Body of pancreas (tissue), 4 donors: ENCODE measurements at places on chromosomes 16 and 17.

DNA sequence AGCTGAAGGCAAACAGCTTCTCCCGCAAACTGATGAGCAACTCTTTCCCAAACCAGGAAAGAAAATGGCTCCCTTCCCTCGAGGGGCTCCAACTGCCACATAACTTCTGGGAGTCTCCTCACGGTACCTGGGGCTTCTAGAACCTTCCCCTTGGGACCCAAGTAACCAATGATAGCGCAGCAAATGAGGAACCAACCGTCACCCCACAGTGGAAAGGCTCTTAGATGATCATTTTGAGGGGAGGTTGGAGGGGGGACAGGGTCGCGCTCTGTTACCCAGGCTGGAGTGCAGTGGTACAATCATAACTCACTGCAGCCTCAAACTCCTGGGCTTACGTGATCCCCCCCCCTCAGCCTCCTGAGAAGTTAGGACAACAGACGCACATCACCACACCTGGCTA, at the start of gene DNAH17:
TSS of gene DNAH17 (minus strand) at position 101 of the 400 bp plus-strand sequence. CDS start 2,339 bp downstream, outside the sequence.
- no peak within 1 kb of the TSS for H3K27ac ChIP-seq
- H3K36me3 ChIP-seq: no peaks in the 10 kb centered on the region
- H3K4me1 ChIP-seq: no peaks in the 10 kb centered on the region
- no peak within 1 kb of the TSS for H3K4me3 ChIP-seq
- no peak for DNase-seq
- H3K27me3 ChIP-seq: no peaks in the 10 kb centered on the region

GRCh38 chr16:49488740-49489525, 115.3 kb downstream of the C16orf78 start:
- no peak overlapping the region for H3K27ac ChIP-seq
- H3K4me1 ChIP-seq: peaks cover 11% of the 10 kb centered on the region
- H3K4me3 ChIP-seq: no peak overlapping the region
- no peaks in the 10 kb centered on the region for H3K27me3 ChIP-seq

- no peak for DNase-seq
- no peak overlapping the region for H3K4me3 ChIP-seq
- no peaks in the 10 kb centered on the region for H3K27me3 ChIP-seq
- no peak overlapping the region for H3K27ac ChIP-seq
- H3K4me1 ChIP-seq: no peaks in the 10 kb centered on the region
These were observed 9.6 kb downstream of the ACE start for GRCh38 chr17:63486317-63487013.

DNA sequence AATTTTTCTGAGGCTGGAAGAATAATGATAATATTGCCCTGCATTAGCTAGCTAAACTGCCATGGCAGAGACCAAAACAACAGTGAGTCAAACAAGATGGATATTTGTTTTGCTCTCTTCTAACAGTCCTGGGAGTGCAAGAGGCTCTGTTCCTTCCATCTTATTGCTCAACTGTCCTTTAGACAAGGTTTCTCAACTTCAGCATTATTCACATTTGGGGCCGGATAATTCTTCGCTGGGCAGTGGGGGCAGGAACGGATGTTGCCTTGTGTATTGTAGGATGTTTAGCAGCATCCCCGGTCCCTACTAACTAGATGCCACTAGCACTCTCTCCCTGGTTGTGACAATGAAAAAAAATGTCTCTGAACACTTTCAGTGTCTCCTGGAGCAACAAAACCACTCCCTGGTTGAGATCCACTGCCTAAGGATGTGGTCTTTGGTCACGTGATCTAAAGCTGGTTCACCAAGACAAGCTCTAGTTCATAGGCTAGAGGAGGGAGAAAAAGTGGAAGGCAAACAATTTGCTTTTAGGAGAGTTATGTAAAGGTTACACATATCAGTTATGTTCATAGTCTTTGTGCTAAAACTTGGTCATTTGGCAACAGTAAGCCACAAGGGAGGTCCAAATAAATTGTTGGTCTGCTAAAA, 144.4 kb downstream of the PCTP start:
- no peak overlapping the region for H3K4me3 ChIP-seq
- no peaks in the 10 kb centered on the region for H3K36me3 ChIP-seq
- H3K27me3 ChIP-seq: no peaks in the 10 kb centered on the region
- no peaks in the 10 kb centered on the region for H3K4me1 ChIP-seq
- DNase-seq: no peak

- H3K27me3 ChIP-seq: no peaks in the 10 kb centered on the region
- H3K4me3 ChIP-seq: no peak overlapping the region
- no peaks in the 10 kb centered on the region for H3K4me1 ChIP-seq
- no peaks in the 10 kb centered on the region for H3K36me3 ChIP-seq
- DNase-seq: no peak
These were observed 13.2 kb downstream of the NOB1 start for GRCh38 chr16:69741519-69741918.
